ENCODE measurements at places on chromosomes 2 and 18.

DNA sequence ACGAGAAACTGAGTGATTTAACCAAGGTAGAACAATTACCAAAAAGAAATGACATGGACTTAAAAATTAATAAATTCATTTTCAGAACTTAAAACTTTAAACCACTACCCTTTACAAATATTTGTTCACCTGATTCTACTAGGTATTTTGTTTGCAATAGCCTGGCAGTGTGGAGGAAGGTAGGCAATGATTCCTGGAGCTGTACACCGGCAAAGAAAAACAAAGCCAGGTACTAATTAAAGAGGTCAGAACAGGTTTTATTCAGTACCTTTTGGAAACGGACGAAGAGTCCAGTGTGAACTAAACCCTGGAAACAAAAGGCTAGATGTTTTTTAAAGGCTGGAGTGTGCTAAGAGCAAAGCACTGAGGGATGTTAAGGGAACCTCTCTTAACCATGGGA lies 561.3 kb upstream of the FSHR start:
- DNase-seq, result no peak

DNA sequence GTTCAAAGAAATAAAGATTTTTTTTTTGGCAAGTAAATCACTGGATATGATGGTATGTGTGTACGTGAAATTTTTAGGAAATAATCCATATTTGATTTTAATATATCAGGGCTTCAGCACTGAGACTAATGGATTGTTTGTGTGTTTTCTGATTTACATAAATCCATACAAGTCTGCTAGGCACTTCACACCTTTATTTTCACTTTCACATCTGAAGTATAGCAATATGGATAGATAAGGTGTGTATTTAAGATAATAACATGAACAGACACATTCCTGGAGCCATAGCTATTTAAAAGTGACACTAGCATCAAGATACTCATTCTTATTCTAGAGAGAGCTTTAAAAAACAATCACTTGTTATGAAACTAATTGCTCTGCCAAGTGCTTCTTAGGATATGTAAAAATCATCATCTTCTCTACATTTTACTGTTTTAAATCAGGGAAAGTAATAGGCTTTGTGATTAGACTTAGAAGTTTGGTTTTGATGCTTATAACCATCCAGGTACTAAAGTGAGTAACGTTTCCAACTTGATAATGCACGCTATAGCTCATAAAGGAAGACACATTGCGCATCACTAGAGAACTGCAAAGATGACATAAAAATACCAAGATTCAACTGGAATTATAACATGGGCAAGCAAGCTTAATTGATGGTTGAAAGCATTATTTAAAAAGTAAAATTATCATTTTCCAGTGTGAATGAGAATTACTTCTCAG lies 208.9 kb downstream of the ZEB2 start:
- no peak for DNase-seq

DNA sequence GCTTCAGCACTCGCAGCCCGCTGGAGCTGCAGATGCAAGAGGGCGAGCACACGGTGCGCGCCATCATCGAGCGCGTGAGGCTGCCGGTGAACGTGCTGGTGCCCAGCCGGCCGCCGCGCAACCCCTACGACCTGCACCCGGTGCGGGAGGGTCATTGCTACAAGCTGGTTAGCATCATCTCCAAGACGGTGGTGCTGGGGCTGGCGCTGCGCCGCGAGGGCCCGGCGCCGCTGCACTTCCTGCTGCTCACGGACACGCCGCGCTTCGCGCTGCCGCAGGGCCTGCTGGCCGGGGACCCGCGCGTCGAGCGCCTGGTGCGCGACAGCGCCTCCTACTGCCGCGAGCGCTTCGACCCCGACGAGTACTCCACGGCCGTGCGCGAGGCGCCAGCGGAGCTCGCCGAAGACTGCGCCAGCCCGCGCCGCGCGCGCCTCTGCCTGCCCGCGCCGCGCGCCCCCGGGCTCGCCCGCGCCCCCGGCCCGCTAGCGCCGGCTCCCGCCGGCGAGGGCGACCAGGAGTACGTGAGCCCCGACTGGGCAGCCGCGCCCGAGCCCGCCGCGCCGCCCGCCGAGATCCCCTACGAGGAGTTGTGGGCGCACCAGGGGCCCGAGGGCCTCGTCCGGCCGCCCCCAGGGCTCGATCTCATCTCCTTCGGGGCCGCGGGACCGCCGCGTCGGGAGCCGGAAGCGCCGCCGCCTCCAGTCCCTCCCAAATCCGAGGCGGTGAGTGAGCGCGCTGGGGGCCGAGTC lies 11.8 kb downstream of the GAREM2 start:
- DNase-seq, result peak; percentile 73

DNA sequence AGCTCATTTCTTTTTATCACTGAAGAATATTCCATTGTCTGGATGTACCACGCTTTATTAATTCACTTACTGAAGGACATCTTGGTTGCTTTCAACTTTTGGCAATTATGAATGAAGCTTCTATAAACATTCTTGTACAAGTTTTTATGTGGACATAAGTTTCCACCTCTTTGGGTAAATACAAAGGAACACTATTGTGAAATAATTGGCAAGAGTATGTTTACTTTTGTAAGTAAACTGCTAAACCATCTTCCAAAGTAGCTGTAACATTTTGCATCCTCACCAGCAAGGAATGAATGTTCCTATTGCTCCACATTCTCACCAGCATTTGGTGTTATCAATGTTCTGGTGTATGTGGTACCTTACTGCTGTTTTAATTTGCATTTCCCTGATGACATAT lies 15.8 kb upstream of the VWC2L start:
- DNase-seq, result no peak

Measured in stimulated activated CD4-positive, alpha-beta T cell treated with anti-CD3 and anti-CD28 coated beads, TNF-alpha, amount 100 ng/mL, for 48 hours (primary cell).